Hematopoietic multipotent progenitor cell treated with erythropoietin and hydrocortisone succinate and interleukin-3 and kit ligand, for 6 days (in vitro differentiated cells): ENCODE measurements at places on chromosomes 3 and 15.

DNA sequence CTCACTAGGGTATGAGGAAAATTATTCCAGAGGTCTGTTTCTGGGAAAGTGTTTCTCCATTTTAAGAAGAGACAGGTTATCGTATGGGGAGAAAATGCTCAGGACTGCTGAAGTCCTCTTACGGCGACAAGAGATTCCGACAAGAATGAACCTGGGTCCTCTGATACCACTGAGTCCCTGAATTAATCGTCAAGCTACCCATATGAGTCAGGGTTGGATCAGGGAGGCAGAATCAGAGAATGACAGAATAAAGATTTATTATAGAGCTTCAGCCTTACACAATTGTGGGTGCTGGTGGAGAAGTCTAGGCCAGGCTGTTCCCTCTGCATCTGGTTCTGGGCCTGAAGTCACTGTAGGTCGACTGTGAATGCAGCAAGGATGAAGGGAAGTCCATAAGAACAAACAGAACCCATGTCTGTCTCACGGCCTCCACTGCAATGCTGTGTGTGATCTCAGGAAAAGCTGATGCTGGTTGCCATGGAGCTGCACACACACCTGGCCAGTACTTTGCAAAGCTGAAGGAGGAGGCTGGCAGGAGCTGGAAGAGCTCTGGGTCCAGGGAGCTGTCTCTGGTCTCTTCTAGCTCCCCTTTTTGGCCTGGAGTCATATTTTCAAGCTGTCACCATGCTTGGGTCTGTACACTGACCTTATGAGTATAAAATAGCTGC is 83.9 kb downstream of the HHLA2 start:
- DNase-seq = no peak

DNA sequence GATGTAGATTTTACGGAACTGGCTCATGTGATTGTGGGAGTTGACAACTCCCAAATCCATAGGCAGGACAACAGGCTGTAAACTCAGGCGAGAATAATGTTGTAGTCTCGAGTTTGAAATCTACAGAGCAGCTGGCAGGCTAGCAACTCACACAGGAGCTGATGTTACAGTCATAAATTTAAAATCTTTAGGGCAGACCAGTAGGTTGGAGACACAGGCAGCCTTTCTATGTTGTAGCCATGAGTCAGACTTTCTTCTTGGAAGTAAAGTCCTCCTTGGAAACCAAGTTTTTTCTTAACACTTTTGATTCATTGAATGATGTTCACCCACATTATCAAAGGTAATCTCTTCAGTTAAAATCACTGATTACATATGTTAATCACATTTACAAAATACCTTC is 89.1 kb upstream of the ALCAM start:
- DNase-seq = no peak

GRCh38 chr3:177537612-177538011 is 340.3 kb upstream of the TBL1XR1 start:
- DNase-seq = no peak

GRCh38 chr15:60535743-60536142 is 56.8 kb upstream of the ICE2 start:
- DNase-seq = no peak

DNA sequence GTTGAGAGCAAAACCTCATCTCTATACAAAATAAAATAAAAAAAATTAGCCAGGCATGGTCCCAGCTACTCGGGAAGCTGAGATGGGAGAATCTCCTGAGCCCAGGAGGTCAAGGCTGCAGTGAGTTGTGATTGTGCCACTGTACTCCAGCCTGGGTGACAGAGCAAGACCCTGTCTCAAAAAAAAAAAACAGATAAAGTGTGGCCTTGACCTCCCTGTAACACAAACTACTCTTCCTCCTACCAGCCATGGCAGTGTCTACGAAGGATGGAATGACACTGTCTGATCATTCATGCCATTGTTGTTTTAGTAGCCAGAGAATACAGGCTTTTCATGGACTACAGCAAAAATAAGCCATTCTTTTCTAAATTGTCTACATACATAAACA is 117.1 kb upstream of the IQSEC1 start:
- DNase-seq = no peak

GRCh38 chr15:78064544-78064943 is 13.0 kb downstream of the TBC1D2B start:
- no peak for DNase-seq

DNA sequence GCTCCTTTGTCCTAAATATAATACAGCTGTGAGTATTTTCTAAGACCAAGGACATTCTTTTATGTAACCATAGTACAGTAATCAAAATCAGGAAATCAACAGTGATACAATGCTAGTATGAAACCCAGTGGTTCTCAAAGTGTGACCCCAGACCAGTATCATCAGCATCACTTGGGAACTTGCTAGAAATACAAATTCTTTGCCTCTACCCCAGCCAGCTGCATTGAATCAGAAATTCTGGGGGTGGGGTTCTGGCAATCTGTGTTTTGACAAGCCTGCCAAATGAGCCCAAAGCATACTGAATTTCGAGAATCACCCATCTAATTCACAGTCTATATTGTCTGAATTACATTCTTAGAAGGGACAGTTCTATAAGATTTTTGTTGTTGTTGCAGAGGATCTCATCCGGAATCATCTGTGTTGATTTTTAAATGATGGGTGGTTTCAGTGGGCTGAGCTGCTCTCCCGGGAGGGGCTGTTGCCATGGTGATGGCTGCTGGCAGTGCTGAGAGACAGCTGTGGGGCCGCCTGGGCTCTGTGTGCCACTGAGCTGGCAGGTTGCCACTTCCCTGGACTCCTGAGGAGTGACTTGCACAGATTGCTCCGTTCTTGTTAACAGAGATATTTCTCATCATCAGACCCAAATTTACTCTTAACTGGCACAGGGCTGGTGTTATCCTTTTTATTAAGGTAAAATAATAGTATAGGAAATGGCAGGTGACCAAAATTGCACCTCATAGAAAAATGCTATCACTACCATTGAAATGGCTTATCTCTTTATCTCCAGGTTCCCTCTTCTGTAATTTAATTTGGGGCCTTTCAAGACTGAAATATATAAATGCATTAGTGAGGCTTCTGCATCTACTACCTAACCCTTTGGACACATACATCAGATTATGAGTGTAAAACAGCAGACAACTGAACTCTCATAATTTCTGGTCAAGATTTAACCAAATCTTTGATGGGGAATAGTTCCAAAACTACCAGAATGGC is 56.5 kb downstream of the NEK11 start:
- no peak for DNase-seq

GRCh38 chr3:121698901-121699300 is 38.2 kb upstream of the HCLS1 start:
- no peak for DNase-seq

DNA sequence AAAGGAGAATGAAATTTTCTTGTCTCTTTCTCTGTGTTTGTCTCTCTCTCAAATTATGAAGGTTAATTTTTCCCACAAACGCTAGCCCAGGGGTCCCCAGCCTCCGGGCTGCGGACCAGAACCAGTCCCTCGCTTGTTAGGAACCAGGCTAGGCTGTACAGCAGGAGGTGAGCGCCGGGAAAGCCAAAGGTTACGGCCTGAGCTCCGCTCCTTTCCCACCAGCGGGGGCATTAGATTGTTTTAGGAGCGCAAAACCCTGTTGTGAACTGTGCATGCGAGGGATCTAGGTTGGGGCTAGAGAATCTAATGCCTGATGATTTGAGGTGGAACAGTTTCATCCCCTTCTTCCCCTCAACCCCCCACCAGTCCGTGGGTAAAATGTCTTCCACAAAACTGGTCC is 74.7 kb upstream of the ZNF385D start:
- no peak for DNase-seq

GRCh38 chr3:171729452-171730334 is 80.6 kb downstream of the PLD1 start:
- no peak for DNase-seq

DNA sequence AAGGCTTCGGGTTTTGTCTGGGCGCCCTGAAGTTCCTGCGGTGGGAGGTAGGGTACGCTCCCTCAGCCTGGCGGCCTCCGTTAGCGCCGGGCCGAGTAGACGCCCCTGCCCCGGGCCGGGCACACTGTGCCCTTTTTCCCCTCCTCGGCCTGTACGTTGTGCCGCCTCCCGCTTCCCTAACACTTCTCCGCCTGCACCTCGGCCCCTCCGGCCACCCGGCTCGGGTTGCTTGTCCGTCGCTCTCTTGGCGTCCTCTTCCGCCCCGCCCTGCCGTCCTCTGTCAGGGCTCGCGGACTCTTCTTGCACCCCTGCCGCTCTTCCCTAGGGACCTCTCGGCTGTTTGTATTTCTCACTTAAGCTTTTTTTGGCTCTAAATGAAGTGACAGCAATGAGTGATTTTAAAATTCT is 384 bp downstream of the KNL1 start:
- peak; percentile 73 for DNase-seq

GRCh38 chr15:88636654-88637053 is 2.2 kb upstream of the ISG20 start:
- no peak for DNase-seq

DNA sequence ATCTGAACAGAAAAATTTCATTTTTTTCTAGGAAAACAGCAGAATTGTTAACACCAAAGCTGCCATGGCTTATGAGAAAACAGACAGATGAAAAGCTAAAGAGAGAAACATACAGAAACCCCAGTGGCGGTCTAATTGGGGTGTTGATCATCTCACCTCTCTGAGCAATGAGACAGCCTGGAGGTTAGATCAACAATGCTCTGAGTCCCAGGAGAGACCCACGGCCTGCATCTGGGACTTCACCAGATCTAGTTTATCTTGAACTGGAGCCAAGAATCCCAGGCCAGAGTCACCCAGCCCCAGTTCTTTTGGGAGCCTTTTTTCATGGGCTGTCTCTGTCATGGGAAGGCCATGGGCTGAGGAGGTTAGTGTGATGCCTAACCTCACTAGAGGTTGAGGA is 3.5 kb upstream of the GALNT15 start:
- no peak for DNase-seq

- DNase-seq = no peak
Observed at GRCh38 chr3:111087924-111088469, 16.4 kb downstream of the NECTIN3 start.

- no peak for DNase-seq
Observed at GRCh38 chr15:75840659-75841058, 2.6 kb upstream of the UBE2Q2 start.
